ENCODE measurements at places on chromosomes 7 and 10.

GRCh38 chr7:92052684-92053083 lies 81.6 kb downstream of the CYP51A1 start:
- no peak for DNase-seq

- no peak for DNase-seq
Measured at GRCh38 chr7:132915647-132916046, 166.2 kb downstream of the CHCHD3 start.

GRCh38 chr7:2904202-2904601 lies 60.1 kb upstream of the GNA12 start:
- DNase-seq = no peak

DNA sequence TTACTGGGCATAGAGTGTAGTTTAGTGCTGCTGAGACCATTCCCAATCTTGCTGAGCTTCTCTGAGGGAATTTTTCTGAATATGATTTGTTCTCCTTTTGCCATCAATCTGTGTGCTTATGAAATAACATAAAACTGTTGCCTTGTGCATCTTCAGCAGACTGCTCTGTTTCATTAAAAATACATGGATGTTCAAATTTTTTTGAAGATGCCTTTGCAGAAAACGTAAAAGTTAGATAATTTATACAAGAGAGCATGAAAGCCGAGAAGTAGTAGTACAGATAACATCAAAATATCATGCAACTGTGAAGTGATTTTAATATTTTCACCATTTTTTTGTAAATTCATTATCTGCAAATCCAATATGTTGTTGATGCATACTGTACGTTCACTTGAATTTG lies 174.7 kb upstream of the CSTF2T start:
- DNase-seq = no peak

- DNase-seq = no peak
Measured at GRCh38 chr10:24120646-24121045, 88.3 kb upstream of the KIAA1217 start.

DNA sequence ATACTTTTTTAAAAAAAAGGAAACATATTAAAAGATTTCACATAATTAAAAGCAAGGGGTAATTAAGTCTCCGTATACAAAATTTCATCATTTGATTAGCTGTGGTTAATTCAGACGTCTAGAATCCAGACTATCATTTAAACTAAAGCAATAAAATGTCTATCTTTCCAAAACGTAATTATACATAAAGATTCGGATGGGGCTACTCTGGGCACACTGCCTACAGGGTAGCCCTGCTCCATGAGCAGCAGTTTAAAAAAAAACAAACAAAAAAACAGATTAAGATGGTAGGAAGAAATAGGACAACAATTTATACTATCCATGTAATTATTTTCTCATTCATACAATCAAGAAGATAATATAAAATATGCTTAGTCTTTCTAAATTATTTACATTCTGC lies 96.0 kb downstream of the NRBF2 start:
- no peak for DNase-seq

DNA sequence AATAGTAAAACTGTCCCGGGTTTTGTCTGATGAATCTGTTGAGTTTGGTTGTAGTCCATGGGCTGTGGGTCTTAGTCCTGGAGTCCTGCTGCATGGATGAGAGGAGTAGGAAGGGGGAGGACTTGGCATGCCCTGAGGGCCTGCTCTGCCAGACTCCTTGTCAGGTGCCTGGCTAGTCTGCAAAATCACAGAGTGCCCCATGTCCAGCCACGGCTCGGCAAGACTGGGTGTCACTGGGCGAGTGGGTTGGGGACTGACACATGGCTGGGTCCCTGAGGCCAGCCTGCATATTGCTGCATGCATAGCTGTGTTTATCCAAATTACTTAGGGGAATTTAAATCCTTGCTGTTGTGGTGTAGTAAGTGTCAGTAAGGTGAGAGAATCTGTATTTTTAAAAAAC lies 9.7 kb downstream of the MINDY4 start:
- DNase-seq = no peak

DNA sequence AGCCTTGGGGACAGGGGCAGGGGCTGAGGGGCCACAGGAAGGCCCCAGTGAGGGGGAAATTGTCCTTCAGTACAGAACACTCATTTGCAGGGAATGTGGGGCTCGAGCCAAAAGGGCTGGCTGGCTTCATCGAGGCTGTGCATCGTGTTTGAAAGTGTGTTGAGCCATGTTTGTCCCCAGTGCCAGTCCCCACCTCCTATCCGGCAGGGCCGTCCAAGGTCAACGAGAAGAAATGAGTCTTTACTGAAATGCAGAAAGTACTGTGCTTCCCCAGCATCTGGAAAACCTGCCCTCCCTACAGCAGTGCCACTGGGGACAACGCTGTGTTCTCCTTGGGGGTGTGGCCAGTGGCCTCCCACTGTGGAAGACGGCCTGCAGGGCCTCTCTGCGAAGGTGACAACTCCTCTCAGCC lies 214.1 kb downstream of the KLF6 start:
- no peak for DNase-seq

GRCh38 chr7:158488181-158488971 lies 99.2 kb downstream of the PTPRN2 start:
- DNase-seq = no peak

DNA sequence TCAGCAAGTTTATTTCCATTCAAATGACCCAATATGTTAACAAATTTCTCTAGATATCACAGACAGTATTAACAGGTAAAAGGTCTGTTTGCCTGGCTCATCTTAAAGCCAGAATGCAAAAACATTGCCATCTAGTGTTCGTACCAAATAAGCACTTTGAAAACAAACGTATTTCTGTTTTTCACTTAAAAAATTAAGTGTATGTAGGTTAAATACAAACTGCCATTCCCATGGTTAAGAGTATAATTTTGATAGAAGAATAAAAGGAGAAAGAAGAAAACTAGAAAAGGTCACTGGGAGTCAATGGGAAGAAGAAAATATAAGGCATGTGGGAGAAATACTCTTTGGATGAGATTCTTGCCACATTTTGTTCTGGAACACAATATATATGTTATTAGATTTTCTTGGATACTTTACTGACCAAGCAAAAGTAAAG lies 51.0 kb downstream of the ORC5 start:
- DNase-seq = no peak

GRCh38 chr10:13716081-13717071 lies 129.6 kb downstream of the PRPF18 start:
- no peak for DNase-seq

DNA sequence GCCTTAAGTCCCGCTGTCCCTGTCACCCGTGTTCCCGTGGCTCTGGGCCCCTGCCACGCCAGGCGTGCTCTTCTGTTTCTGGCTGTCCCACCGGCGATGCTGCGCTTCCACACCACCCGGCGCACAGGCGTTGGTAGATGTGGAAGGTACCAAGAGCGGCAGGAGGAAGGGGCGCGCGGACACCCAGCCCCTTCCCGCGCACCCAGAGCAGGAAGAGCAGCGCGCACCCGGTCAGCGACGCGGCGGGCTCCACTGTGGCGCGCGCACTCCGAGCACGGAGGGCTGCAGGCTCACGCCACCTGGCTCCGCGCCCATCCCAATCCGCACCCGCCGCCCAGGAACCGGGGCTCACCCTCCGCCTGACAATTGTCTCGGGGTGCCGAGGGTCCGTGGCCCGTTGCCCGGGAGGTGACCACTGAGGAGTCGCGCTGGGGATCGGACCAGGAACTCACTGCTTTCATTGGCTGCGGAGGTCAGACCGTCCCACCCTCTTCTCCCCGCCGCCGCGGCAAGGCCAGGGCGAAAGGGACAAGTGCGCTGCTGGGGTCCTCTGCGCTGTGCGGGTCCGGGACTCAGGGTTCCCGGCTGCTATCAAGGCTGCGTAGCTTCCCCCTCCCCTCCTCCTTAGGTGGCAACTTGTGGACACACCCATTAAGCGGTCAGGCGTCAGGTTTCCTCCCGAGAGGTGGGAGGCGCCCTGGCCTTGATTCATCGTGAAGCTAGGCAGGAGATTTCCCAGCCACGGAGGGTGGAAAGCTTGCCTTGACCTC lies 121.6 kb upstream of the ZNF92 start:
- DNase-seq = no peak

DNA sequence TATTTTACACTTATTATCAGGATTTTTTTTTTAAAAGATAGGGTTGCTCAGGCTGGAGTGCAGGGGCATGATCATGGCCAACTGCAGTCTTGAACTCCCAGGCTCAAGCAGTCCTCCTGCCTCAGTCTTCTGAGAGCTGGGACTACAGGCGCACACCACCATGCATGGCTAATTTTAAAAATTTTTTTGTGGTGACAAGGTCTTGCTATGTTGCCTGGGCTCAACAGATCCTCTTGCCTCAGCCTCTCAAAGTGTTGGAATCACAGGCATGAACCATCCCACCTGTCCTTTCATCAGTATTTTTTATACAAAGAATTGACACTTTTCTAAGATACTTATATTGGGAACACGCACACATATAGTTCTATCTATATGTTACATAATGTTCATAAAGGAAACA lies 99.3 kb downstream of the PIP4K2A start:
- no peak for DNase-seq

GRCh38 chr7:136116186-136116585 lies 139.0 kb upstream of the MTPN start:
- DNase-seq = no peak

DNA sequence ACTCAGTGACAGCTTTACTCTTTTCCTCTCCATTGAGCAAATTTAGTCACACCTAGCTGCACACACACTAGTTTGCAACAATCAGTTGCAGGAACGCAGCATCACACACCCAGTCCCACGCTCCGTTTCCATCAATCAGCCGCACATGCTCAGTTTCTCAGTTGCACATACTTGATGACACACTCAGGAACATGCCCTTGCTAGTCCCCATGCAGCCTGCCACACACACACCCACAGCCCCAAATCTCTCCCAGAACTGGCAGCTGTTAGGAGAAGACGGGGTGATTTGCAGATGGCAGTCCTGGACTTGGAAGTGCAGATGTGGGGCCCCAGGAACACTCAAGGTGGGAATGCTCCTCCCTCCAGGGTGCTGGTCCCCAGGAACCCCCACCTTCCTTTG lies 7.7 kb downstream of the LBX1 start:
- no peak for DNase-seq

DNA sequence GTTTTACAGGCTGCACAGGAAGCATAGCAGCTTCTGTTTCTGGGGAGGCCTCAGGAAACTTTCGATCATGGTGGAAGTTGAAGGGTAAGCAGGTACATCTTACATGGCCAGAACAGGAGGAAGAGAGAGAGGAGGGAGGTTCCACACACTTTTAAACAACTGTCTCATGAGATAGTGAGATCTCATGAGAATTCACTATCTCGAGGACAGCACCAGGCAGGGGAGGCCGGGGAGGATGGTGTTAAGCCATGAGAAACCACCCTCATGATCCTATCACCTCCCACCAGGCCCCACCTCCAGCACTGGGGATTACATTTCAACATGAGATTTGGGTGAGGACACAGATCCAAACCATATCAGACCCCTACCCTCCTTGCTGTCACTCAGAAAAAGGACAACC lies 23.7 kb downstream of the ZNF503 start:
- DNase-seq = no peak

- DNase-seq = no peak
Measured at GRCh38 chr10:117997673-117998072, 49.1 kb downstream of the RAB11FIP2 start.

DNA sequence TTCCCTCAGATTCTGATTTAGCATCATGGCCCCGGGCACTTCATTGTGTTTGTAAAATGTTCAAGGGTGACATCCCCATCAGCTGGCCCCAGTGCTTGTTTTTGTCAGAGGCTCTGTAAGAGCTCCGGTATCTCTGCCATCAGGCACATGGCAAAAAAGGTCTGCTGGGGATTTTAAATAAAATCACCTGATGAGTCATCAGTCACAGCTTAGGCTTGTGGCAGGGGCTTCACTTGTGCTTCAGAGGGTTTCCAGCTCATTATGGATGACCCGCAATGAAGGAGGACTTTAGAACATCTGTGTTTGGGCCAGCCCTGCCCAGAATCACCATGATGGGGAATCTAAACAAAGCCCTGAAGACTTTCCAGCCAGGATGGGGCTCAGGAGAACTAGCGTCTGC lies 259.9 kb downstream of the ZEB1 start:
- DNase-seq = no peak

GRCh38 chr10:118958984-118959925 lies 70.3 kb upstream of the NANOS1 start:
- DNase-seq = no peak

DNA sequence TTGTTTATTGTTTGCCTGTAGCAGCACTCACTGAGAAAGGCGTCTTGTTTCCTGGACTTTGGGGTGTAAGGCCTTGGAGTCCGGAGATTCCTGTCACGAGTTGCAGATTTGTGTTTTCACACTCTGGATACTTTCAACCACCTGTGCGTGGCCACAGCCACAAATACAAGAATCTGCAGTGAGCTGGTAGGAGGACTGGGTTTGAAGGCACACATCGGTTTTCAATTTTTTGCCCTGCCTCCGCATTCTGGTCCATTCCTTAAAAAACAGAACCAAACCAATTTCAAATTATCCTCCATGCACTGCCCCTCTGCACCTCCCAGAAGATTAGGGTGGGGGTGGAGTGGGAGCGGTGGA lies 619 bp downstream of the EXOC4 start:
- DNase-seq = no peak
